ENCODE measurements at places on chromosomes 1 and 21. TPM values are rescaled to one million over a fixed set of nuclear protein-coding genes. Genes with fewer than 3 reads are reported as not detected.

GRCh38 chr21:15015622-15016471, 49.0 kb downstream of the NRIP1 start:
- peak; percentile 45 for DNase-seq

Gene BGLAP
- 2.0 TPM for total RNA-seq

Gene OR2T27
- total RNA-seq: not detected

Gene WDR64
- not detected for total RNA-seq

Gene RHD
- total RNA-seq: not detected

- no peak for DNase-seq
These were observed 19.8 kb downstream of the ADGRB2 start for GRCh38 chr1:31744165-31744888.

Gene SDHB
- total RNA-seq: 101 TPM

Gene TRIM45
- total RNA-seq: 10.2 TPM

DNA sequence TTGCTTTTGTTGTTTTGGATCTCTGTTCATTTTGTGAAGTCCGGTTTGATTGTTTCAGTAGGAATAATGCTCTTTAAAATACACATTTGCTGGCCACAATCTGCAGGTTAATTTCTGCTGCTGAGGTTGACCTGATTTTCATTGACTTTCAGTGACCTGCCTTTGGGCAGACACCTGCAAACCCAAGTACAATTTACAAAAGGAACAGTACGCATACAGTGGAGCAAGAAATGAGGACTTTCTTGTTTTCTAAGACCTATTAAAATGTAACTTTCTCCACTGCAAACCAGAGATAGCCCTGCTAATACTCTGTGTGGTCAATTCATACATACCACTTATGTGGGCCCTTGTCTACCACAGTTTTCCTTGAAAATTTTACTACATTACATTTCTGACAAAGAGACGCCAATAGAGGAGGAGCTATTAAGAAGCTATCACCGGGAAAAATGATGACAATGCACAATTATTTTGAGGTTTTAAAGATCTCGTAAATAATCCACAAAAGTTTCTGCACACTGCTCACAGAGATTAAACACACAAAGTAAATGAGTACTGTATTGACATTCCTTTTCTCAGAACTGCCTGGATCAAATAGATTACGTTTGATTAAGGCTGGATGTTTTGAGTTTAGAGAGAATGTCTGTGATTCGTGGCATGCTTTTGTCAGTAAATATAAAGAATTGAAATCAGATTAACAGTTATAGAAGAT, 141.9 kb downstream of the SDCCAG8 start:
- no peak for DNase-seq

DNA sequence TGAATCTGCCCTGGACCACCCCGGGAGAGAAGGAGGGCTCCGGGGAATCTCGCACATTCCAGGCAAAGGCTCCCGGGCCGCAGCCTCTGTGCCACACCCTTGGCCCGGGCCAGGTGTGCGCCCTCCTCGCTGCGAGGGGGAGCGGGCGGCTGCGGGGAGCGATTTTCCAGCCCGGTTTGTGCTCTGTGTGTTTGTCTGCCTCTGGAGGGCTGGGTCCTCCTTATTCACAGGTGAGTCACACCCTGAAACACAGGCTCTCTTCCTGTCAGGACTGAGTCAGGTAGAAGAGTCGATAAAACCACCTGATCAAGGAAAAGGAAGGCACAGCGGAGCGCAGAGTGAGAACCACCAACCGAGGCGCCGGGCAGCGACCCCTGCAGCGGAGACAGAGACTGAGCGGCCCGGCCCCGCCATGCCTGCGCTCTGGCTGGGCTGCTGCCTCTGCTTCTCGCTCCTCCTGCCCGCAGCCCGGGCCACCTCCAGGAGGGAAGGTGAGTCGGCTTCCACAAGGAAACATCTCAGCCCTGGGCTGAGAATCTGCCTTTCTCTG, at the start of gene LAMC2:
Gene LAMC2, plus strand, starts transcription at position 324 of the 550 bp plus-strand sequence. Its CDS starts 89 bp downstream, at position 413.
- DNase-seq: peak; percentile 89

DNA sequence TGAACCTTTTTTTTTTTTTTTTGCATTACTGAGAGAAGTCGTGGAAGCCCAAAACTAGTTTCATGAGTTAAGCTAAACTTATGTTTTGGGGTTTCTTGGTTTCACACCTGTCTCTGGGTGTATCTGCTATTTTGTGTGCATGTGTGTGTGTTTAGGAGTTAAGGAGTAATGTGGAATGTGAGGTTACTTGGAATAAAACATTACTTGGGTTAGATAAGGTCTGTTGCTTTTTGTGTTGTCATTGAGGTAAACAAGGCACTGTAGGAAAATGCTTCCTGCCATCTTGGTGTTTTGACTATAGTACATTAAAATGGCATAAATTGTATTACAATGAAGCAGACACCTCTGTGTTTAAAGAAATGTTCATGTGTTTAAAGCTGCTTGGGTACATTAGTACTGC, 2.9 kb downstream of the TENT5C start:
- DNase-seq: no peak

- no peak for DNase-seq
These were observed 17.8 kb upstream of the OVAAL start for GRCh38 chr1:180540697-180541594.

GRCh38 chr21:28419811-28420210, 572.9 kb downstream of the LTN1 start:
- DNase-seq: no peak

Gene CELA2B
- total RNA-seq: not detected

Data from PC-9 (cell line).